SK-N-SH (cell line): ENCODE measurements at places on chromosomes 3 and 15. TPM values are rescaled to one million over a fixed set of nuclear protein-coding genes. Genes with fewer than 3 reads are reported as not detected.

DNA sequence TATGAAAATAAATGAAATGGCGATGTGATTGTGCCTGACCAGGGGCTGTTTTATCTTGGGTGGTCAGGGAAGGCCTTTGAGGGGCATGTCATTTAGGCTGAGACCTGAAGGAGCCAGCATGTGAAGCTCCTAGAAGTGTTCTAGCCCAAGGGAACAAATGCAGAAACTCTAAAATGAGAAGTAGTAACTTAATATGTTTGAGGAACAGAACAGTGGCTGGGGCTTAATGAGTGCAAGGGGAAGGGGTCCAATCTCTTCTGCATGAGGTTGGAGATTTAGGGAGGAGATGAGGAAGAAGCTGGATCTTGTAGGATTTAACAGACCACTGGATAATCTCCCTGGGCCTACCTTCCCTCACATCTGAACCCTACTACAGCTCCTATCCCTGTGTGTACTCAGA, 110.5 kb downstream of the AKAP13 start:
- no peaks in the 10 kb centered on the region for H3K27me3 ChIP-seq
- peaks cover 6% of the 10 kb centered on the region for H3K36me3 ChIP-seq
- no peak overlapping the region for H3K4me3 ChIP-seq
- H3K4me1 ChIP-seq: peaks cover 7% of the 10 kb centered on the region; the same call in 1 of the 2 replicates

- no peak for DNase-seq
- peaks cover 63% of the 10 kb centered on the region for H3K36me3 ChIP-seq
- no peak overlapping the region for H3K4me3 ChIP-seq
- H3K4me1 ChIP-seq: no peaks in the 10 kb centered on the region
- no peak overlapping the region for H3K27ac ChIP-seq
These were observed 23.0 kb downstream of the MKRN2 start for GRCh38 chr3:12579905-12580304.

- no peaks in the 10 kb centered on the region for H3K27me3 ChIP-seq
- peaks cover 62% of the 10 kb centered on the region for H3K36me3 ChIP-seq
- DNase-seq: no peak
- no peak overlapping the region for H3K27ac ChIP-seq
- no peak overlapping the region for H3K4me3 ChIP-seq
These were observed 551.5 kb downstream of the FOXP1 start for GRCh38 chr3:71031914-71032521.

Gene MME
- polyA plus RNA-seq: 167 and 286 TPM in 2 replicates
